ENCODE measurements at places on chromosomes 1 and 21.

DNA sequence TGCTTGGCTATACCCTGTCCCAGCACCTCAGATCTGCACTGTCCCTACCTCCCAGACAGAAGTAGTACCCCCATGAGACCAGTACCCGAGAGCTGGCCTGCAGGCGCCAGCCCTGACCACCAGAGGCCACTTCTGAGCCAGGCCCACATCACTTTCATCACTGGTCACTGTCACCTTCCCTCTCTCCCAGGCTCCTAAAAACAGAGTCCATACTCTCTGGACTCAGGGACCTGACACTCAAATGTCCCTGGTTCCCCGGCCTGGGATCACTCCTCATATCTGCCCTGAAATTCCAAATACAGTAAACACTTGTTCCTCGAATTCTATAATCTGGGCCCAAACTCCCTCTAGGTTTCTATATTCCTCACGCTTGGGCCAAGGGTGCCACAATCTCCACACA lies 18.7 kb downstream of the TMEM53 start:
- H3K27me3 ChIP-seq = no peaks in the 10 kb centered on the region
- H3K4me3 ChIP-seq = no peak overlapping the region
- peaks cover 14% of the 10 kb centered on the region for H3K4me1 ChIP-seq
- peaks cover 27% of the 10 kb centered on the region for H3K36me3 ChIP-seq

GRCh38 chr1:8031176-8031785 lies 5.2 kb upstream of the ERRFI1 start:
- H3K27me3 ChIP-seq = peaks cover 9% of the 10 kb centered on the region
- no peak overlapping the region for H3K27ac ChIP-seq
- no peaks in the 10 kb centered on the region for H3K36me3 ChIP-seq
- peaks cover 10% of the 10 kb centered on the region for H3K4me1 ChIP-seq
- peak; percentile 54 for DNase-seq
- no peak overlapping the region for H3K4me3 ChIP-seq

GRCh38 chr1:229127301-229127700 lies 143.6 kb upstream of the RAB4A start:
- peaks cover 11% of the 10 kb centered on the region for H3K4me1 ChIP-seq
- H3K36me3 ChIP-seq = no peaks in the 10 kb centered on the region
- no peak overlapping the region for H3K27ac ChIP-seq
- no peaks in the 10 kb centered on the region for H3K27me3 ChIP-seq
- no peak for DNase-seq

DNA sequence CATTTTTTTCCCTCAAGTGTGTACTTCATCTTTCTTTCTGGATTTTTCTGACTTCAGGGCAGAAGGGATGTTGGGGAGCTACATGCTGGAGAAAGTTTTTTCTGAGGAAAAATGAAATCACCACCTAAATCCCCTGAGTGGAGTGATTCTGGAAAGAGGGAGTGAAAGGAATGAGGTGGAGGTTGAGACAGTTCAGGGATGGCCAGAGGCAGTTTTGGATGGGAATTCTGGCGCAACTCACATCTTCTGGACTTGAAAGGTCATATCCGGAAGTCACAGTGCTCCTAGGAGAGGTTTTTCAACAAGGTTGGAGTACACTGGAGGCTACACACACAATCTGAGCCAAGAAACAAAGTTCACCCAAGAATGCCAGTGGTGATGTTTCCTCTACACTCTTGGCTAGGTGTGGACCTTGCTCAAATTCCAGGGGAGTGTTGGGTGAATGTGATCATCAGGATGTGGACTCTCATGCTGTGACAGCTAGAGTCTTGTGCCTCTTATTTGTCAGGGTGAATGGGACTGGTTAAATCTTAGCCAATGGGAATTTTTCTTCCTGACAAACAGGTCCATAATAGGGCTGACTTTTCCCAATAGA lies 161.5 kb downstream of the HLX start:
- DNase-seq = peak; percentile 88
- H3K4me1 ChIP-seq = no peaks in the 10 kb centered on the region
- H3K4me3 ChIP-seq = no peak overlapping the region
- no peaks in the 10 kb centered on the region for H3K27me3 ChIP-seq
- H3K27ac ChIP-seq = peak overlapping the region; percentile 56

DNA sequence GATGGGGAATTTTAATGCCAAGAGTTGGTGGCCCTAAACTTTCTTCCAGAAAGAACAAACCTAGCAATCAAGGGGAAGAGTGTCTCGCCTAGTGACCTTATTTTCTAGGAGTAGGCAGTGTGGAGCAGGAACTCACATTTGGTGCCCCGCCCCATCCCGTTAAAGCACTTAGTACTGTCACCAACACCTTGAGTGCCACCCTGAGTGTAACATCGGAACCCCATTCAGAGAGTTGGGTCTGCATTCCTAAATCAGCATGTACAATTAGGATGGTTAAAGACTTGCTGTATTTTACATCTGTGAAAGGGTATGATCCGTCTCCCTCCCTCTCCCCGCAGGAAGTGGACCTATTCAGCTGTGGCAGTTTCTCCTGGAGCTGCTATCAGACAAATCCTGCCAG lies 15.5 kb downstream of the ETS2 start:
- no peak for DNase-seq
- H3K27ac ChIP-seq = no peak overlapping the region
- peaks cover 16% of the 10 kb centered on the region for H3K4me1 ChIP-seq
- H3K36me3 ChIP-seq = peaks cover 69% of the 10 kb centered on the region

DNA sequence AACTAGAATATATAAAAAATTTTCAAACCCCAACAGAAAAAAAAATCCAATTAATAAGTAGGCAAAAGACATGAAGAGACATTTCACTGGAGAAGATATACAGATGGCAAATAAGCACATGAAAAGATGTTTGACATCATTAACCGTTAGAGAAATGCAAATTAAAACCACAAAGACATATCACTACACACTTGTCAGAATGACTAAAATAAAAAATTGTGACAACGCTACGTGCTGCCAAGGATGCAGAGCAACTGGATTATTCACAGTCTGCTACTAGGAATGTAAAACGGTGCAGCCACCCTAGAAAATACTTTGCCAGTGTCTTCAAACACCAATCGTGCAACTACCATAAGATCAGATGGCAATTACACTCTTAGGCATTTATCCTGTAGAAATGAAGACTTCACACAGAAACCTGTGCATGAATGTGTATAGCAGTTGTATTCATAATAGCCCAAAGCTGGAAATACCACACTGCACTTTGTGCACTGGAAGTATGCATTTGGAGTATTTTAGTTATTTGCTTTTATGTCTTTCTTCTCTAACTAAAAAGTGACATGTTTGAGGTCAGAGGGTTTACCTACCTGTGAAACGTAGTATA lies 75.3 kb upstream of the PALMD start:
- H3K4me3 ChIP-seq = no peak overlapping the region
- DNase-seq = no peak
- no peaks in the 10 kb centered on the region for H3K36me3 ChIP-seq
- no peaks in the 10 kb centered on the region for H3K27me3 ChIP-seq

DNA sequence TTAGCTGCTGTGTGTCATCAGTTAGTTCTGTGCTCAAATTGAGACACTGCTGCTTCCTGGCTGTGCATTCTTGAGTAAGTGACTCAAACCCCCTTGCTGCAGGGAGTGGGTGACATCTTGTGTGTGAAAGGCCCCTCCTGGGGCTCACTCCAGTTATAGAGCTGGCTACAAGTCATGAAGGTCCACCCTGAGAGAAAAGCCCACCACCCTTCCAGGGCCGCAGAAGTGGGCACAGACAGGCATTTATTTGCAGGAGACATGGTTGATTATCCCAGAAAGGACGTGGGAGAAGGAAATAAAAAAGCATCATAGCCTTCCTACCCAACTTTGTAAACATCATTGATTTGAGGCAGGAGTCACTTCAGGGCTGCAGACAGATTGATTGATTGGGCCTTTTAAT lies 550.6 kb downstream of the MATN1 start:
- no peaks in the 10 kb centered on the region for H3K4me1 ChIP-seq
- no peaks in the 10 kb centered on the region for H3K36me3 ChIP-seq
- no peak for DNase-seq
- no peak overlapping the region for H3K27ac ChIP-seq
- H3K27me3 ChIP-seq = peaks cover 6% of the 10 kb centered on the region

DNA sequence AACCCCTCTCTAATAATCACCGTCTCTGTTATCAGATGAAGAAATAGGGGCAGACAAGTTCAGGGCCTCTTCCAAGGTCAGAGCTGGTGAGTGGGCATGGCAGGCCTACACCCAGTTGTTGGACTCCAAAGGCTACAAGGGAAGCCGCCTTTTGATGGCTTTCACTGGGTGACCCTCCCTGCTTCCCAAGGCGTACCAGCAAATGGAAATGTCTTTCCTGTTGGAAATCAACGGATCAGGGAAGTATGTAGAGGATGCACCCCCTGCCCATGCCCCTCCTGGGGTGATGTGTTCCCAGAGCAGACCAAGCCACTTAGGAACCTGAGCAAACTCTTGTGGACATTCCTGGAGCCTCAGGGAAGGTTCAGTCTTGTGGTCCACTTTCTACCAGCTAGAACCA lies 47.4 kb downstream of the LGR6 start:
- peaks cover 34% of the 10 kb centered on the region for H3K27me3 ChIP-seq
- H3K4me1 ChIP-seq = peaks cover 11% of the 10 kb centered on the region
- DNase-seq = no peak
- H3K27ac ChIP-seq = no peak overlapping the region
- H3K4me3 ChIP-seq = no peak overlapping the region
- no peaks in the 10 kb centered on the region for H3K36me3 ChIP-seq

DNA sequence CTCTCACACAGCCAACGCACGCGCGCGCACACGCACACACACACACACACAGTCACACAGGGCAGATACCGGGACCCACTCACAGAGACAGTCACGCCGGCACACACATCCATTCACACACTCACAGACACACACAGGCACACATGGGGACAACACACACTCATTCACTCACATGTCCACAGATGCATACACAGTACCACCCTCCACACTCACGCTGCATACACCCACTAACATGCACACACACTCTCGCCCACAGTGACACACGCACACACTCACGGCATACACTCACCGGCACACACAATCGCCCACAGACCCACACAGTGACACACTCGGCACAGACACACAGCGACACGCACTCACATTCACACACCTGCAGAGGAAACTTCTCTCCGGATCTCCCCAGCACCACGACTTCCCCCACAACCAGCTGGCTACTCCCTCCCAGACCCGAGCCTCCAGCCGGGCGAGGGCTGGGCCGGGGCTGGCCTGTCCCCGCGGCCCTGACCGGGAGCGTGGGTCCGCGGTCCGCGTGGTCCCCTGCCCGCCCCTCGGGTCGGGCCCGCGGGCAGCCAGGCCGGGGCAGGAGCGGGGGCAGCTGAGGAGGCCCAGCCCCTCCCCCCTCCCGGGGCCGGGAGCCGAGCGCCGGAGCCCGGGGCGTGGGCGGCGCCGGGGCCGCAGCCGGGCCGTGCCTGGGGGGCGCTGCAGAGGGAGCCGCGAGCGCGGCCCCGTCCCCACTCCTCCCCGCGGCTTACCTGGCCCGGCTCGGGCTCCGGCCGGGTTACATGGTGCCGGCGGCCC lies 552 bp downstream of the DLGAP3 start:
- peaks cover 57% of the 10 kb centered on the region for H3K27me3 ChIP-seq
- H3K36me3 ChIP-seq = no peaks in the 10 kb centered on the region
- H3K4me1 ChIP-seq = peaks cover 10% of the 10 kb centered on the region
- no peak overlapping the region for H3K4me3 ChIP-seq

DNA sequence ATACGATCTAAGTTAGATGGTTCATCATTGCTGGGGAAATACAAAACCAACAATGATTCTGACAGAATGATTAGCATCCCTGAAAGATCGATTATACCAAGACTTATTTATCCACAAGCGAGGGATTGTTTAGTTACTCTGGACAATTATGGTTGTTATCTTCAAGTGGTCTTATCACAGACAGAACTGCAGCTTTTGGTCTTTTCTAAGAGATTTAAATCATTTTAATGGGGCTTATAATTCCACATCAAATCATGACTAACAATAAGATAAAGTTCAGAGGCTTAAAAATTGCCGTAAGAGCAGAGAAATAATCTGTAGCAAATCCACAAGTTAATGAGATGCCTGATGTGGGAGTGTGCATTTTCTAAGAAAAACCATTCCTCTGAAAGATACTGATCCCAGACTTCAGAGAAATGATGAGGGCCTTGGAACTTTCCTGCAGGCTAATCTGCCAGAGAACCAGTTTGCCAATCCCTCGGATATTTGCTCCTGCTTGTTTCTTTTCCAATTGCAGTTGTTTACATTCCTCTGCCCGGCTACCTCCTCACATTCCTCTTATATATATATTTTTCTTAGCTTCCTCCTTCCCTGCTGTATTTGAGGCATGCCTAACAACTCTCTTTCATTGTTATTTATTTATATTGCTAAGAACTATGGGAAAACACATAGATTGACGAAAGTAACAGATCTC lies 134.8 kb downstream of the BACH1 start:
- no peaks in the 10 kb centered on the region for H3K27me3 ChIP-seq
- peak; percentile 13 for DNase-seq
- no peak overlapping the region for H3K27ac ChIP-seq
- H3K4me1 ChIP-seq = peaks cover 2% of the 10 kb centered on the region
- no peaks in the 10 kb centered on the region for H3K36me3 ChIP-seq

GRCh38 chr1:7207875-7208646 lies 422.8 kb downstream of the CAMTA1 start:
- no peaks in the 10 kb centered on the region for H3K4me1 ChIP-seq
- H3K4me3 ChIP-seq = no peak overlapping the region
- no peaks in the 10 kb centered on the region for H3K27me3 ChIP-seq
- H3K27ac ChIP-seq = no peak overlapping the region
- DNase-seq = peak; percentile 16
- H3K36me3 ChIP-seq = no peaks in the 10 kb centered on the region

DNA sequence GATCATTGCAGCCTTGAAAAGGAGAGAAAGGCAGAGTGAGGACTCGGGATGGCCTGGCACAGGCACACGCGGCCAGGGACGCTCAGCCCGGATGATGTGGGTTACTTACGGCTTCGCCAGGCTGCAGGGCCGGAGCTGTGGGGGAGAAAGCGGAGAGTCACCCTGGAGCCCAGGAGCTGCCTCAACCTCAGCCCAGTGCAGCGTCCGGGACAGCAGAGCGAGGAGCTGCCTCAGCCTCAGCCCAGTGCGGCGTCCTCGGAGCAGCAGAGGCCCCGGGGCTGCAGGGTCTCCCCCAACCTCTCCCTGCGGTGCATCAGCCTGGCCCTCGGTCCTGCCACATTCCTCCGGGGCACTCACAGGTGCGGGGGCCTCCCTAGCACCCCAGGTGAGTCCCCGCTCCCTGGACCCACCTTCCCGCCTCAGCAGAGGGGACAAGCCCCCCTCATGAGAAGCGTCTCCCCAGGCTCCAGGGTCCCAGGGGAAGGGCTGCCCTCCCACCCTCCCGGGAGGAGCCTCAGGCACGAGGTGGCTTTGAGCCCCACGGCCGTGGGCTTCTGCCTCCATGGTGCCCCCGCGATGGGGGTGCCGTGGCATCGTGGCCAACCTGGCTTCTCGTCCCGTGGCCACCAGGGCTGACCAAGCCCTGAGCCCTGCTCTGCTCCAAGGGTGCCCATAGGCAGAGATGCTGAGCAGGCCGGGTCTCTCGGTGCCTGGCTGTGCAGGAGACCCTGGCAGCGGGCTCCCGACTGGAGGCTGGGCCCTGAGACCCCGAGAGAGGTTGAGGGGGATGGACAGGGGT lies 10.5 kb upstream of the RNF223 start:
- peaks cover 10% of the 10 kb centered on the region for H3K4me1 ChIP-seq
- peaks cover 7% of the 10 kb centered on the region for H3K27me3 ChIP-seq
- no peak overlapping the region for H3K4me3 ChIP-seq
- peaks cover 4% of the 10 kb centered on the region for H3K36me3 ChIP-seq
- H3K27ac ChIP-seq = no peak overlapping the region
